ENCODE measurements at places on chromosomes 12 and 14. TPM values are rescaled to one million over a fixed set of nuclear protein-coding genes. Genes with fewer than 3 reads are reported as not detected.

Gene TRIM9
- total RNA-seq, result 6.2 TPM

Gene GNB3
- 0.10 TPM for total RNA-seq

Gene TBX3
- not detected for total RNA-seq

Gene TAS2R42
- total RNA-seq, result not detected

Gene MYF6
- not detected for total RNA-seq

Gene SLC17A8
- total RNA-seq, result not detected

Gene TAS2R30
- 0.97 TPM for total RNA-seq

Gene GPR65
- total RNA-seq, result 17.3 TPM

Gene ZDHHC22
- total RNA-seq, result not detected

Gene VSX2
- total RNA-seq, result not detected

Gene TSPAN19
- total RNA-seq, result not detected

Gene TMEM229B
- total RNA-seq, result 3.1 TPM

Gene R3HDM2
- 24.2 TPM for total RNA-seq

Gene OTOGL
- total RNA-seq, result not detected

Gene RNF212B
- total RNA-seq, result not detected

Gene STAC3
- 2.6 TPM for total RNA-seq

Data from activated naive CD8-positive, alpha-beta T cell treated with anti-CD3 and anti-CD28 coated beads for 36 hours (primary cell).